NAMALWA (cell line): ENCODE measurements at places on chromosomes 3 and 15.

GRCh38 chr3:138594150-138594934, at the start of gene CEP70:
TSS of gene CEP70 (minus strand) at chr3:138594260. CDS start at chr3:138572927, 21,333 bp downstream.
- peak; percentile 96 for DNase-seq

DNA sequence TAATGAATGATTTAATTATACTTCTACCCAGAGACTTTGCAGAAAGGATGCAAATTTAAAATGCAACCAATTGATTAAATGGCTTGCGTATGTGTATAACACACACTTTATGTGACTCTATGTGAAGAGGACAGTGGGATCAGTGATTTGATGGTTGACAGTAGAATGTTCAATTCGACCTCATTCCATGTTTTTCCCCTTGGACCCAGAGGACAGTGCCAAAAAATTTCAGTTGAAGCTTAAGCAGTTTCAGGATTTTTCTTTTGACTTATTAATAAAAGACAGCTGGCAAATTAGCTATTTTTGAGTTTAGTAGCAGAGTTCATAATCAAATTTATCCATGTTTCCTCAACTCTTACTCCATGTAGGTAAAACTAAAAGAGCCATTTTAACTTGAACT, 742.4 kb upstream of the NR2F2 start:
- no peak for DNase-seq

DNA sequence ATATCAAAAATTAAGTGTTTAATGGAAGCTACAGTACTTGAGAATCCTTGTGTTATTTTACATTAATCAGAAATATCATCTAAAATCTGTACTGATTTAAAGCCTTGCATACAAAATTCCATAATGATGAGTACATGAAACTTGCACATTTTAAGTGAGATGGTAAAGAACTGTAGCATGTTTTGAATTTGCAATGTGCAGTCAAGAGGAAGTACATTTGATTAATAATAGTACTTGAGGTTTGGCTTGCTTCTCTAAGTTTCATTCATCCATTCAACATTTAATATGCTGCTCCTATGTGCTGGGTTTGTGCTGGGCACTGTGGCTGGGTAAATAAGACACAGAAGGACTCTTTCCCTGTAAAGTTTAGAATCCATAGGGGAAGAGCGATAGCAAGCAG, 332.3 kb downstream of the CNTN3 start:
- no peak for DNase-seq

GRCh38 chr3:25471081-25471768, 43.2 kb downstream of the RARB start:
- no peak for DNase-seq

GRCh38 chr3:179184826-179185225, 36.7 kb downstream of the PIK3CA start:
- DNase-seq = no peak

- no peak for DNase-seq
Measured at GRCh38 chr3:15171096-15171495, 35.0 kb upstream of the CAPN7 start.

DNA sequence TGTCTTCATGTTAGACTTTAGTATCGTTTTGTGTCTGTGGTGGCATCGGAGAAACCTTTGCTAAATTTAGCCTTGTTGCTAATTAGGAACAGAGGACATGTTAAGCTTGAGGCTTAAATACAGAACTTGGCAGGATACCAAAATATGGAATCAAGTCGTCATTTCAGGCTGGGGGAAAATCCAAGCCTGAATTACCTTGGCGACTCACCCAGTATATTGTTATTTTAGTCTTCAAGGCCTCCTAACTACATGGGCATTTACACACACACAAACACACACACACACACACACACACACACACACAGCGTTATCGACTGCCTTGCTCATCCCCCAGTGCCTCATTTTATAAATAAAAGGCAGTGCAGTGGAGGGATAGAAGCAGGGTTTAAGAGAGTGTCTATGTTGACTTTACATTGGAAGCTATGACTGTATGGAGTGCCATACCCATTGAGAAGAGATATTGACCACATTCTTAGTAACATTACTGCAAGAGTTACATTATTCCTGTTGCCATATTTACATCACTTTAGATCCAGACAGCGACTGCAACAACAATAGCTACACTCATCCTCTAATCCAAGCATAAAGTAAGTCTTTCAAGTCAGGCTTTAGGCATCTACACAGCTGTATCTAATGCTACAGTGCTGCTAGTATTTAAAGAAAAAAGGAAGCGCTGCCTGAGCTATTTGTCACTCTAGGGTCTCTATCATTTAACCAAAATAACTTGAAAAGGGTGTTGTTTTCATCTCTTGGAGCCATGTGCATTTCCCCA, 210.8 kb upstream of the SEMA6D start:
- no peak for DNase-seq
